ENCODE measurements at places on chromosomes 7 and 10.

DNA sequence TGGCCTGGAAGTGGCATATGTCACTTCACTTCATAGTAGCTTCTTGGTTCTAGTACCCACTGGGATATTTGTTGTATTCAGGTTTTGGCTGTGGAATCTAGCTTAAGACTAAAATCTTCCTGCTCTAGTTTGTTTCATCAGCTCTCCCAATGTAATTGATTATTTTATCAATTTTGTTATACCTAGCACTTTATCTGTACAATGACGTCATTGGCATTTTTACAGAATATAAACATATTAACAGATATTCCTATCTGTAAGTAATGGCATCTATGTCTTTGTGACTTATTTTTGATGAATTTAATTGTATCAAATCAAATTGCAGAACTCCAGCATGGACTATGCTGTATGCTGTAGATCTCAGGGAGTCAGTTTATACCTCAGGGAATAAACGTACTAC, 19.7 kb downstream of the KIAA1217 start:
- DNase-seq: no peak

GRCh38 chr7:16609842-16610450, 35.6 kb downstream of the ANKMY2 start:
- no peak for DNase-seq

DNA sequence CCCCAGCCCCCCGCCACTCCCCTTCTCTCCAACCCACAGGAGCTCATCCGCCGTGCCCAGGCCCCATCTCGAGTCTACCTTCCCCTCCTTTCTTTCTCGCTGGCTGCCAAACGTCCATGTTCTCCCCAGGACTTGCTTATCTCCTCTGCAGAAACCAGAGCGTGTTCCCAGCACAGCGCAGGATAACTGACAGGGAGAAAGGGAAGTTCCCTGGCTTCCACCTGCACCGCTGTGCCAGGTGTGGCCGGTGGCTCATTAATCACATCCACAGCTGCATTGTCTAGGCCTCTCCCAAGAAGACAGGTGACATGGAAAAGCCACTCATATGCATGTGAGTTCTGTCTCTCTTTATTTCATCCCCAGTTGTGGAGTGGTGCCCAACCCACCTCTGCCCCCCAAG, 113.2 kb downstream of the ITIH5 start:
- DNase-seq: no peak

DNA sequence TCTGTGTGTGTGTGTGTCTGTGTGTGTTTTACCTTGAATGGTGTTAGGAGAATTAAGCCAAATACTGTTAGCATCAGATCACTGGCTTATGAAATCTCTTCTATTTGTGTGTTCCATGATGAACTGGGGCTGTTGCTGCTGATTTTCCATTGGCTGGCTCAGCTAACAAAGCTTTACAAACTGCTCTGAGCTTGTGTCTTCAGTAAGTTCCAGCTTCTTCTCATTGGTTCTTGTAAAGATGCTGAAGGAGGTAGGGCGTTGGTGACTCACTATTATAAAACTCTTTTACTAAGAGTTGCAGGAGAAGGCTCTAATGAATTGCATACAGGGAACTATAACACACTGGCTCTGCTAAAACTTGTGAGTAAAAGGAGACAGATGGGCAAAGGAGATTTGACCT, 136.4 kb upstream of the PRKCQ start:
- no peak for DNase-seq

DNA sequence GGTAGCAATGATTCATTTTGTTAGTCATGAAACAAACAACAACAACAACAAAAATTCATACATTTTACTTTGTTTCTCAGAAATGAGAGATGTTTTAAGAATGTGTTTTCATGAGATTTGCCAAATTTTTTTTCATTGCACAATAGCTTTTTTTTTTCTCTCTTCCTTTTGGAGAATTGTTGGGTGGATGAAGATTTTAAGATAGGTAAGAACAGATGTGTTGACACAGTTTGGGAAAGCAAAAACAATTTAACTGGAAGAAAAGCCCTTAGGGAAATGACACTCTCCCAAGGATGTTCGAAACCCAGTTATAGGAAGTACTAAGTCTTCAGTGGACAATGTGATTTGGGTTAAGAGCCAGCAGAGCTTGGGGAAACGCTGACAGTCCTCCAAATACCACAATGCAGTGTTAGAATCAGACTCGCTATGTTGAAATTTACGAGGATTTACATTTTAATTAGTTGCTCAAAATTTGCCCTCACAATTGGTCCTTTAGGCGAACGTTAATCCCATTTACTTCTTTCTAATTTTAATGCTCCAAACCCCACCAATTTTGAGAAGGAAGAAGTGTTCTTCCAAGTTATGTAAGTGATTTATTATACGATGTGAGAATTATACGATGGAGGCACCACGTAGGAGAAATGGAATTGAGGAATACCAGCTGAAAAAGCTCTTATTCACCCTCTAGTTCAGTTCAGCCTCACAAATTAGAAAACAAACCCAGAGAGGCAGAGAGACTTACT, 61.2 kb downstream of the HHEX start:
- DNase-seq: no peak

- DNase-seq: no peak
These were observed 29.6 kb downstream of the FZD1 start for GRCh38 chr7:91293840-91294239.

GRCh38 chr10:28910956-28911355, 233.6 kb downstream of the BAMBI start:
- no peak for DNase-seq

DNA sequence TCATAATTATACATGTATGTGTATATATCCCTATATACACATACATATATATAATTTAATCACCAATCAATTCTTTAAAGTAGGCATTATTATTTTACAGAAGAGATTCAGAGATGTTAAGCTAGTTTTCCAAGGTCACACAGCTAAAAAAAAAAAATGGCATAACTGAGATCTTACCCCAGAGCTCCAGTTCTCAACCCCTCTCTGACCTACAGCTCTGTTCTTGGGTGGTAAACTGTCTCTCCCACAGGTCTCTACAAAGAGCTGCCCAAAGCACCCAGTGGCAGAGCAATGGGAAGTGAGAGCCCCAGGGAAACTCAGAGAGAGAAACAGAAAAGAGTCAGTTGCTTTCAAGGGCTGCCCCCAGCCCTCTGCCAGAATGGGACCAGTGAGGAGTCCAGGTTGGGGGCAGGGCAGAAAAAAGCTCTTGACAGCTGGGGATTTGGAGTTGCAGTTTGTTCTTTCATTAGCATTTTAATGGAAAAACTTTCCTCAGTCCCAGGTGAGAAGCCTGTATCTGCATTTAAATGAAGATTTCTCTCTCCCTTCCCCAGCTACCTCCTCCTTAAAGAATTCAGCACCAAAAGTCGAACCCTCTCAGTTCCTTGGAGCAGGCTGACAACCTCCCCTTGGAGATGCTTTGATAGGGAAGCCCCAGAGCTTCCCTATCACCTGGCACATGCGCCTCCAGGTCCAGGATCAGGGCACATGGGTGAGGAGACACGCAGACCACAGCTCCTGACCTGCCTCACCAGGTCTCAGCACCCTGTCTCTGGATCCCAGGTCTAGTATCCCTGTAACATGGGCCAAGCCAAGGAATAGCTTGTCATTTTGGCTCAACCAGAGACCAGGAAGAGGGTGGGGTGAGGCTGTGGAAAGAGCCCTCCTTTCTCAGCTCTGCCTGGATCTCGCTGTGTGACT, 388.1 kb downstream of the PLXNA4 start:
- DNase-seq: no peak

- DNase-seq: no peak
These were observed 9.3 kb upstream of the ZNF438 start for GRCh38 chr10:31041011-31041410.

Data from activated naive CD4-positive, alpha-beta T cell treated with Interleukin-2 at 50 U/mL for 16 hours (primary cell).